ENCODE measurements at places on chromosomes 13 and 19. TPM values are rescaled to one million over a fixed set of nuclear protein-coding genes. Genes with fewer than 3 reads are reported as not detected.

DNA sequence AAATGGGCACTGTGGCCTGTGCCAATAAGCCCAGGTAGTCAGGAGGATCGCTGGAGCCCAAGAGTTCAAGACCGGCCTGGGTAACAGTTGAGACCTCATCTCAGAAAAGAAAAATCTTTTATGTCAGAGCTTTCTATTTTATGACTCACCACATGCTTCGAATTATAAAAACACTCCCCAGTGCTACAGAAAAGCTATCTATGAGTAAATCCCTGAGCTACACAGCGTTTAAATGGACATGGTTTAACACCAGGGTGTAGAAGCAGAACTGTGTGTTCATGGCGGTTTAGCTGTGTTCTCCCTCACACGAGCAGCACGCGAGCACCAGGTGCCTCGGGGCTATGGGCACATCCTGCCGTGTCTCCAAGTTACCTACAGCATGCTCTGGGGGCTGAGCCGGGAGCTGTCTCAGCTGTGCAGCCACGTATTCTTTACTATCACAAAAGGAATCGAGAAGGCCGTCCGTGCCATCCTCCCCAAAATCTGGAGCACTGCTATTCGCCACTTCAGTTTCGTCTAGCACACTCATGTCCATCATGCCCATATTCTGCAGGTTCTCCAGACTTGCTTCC is 6.7 kb downstream of the SAFB2 start:
- DNase-seq: no peak
- H3K36me3 ChIP-seq: peaks cover 90% of the 10 kb centered on the region
- H3K27ac ChIP-seq: no peak overlapping the region
- H3K4me1 ChIP-seq: peaks cover 14% of the 10 kb centered on the region
- no peak overlapping the region for H3K4me3 ChIP-seq

DNA sequence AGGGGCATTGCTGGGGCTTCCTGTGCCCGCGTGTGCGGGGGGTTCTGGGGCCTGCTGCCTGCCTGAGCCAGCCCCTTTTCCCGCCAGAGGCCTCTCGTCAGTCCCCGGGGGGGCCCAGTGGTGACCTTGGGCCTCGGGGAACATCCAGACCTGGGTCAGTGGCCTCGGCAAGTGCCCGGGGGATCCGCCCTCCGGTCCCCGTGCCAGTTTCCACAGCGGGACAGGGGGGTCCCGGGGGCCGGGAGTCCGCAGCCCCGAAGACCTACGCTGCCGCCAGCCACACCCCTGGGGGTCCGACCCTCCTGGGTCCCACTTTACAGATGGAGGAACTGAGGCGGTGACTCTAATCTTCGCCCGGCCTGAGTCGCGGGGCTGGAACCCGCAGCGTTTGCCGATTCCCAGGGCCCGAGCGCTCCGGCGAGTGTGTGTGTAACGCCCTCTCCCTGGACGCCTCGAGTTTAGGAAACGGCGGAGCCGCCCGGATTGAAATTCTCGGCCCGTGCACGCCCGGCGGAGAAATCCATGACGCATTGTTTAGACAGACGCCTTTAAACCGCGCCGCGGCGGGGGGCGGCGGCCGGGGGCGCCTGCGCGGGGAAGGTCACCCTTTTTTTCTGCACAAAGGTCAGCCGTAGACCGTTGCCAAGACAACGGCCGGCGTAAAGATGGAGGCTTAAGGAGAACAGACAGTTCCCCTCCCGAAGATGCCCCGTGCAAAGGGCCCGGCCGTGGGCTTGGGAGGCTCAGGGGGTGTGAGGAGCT is 39.3 kb downstream of the EFNA2 start:
- H3K36me3 ChIP-seq: no peaks in the 10 kb centered on the region
- H3K27ac ChIP-seq: no peak overlapping the region
- no peak overlapping the region for H3K4me3 ChIP-seq

DNA sequence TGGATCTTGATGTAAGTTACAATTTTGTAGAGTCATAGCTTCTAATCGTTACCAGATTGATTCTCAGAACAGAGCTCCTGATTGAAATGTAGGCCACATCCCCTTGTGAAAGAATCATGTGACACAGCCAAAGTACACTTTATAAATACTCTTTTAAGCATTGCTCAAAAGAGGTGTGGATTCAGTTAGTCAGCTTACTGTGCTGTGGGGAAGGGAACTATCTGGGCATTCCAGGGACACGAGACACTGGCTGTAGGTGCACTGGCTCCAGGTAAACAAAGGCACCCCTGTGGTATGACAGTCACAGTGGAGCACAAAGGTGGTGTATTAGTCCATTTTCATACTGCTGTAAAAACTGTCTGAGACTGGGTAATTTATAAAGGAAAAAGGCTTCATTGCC is 222.8 kb downstream of the LIG4 start:
- H3K4me1 ChIP-seq: no peaks in the 10 kb centered on the region
- H3K4me3 ChIP-seq: no peak overlapping the region
- no peaks in the 10 kb centered on the region for H3K36me3 ChIP-seq

DNA sequence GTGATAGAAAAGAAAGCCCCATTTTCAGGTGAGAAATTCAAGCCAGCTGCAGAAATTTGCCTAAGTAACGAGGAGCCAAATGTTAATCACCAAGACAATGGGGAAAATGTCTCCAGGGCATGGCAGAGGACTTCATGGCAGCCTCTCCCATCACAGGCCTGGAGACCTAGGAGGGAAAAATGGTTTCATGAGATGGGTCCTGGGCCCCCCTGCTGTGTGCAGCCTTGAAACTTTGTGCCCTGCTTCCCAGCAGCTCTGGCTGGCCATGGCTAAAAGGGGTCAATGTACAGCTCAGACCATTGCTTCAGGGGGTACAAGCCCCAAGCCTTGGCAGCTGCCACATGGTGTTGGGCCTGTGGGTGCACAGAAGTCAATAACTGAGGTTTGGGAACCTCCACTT is 9.9 kb downstream of the N4BP2L1 start:
- no peak for DNase-seq
- no peak overlapping the region for H3K4me3 ChIP-seq
- H3K4me1 ChIP-seq: peaks cover 2% of the 10 kb centered on the region
- H3K36me3 ChIP-seq: peaks cover 61% of the 10 kb centered on the region
- no peak overlapping the region for H3K27ac ChIP-seq
- H3K27me3 ChIP-seq: no peaks in the 10 kb centered on the region

DNA sequence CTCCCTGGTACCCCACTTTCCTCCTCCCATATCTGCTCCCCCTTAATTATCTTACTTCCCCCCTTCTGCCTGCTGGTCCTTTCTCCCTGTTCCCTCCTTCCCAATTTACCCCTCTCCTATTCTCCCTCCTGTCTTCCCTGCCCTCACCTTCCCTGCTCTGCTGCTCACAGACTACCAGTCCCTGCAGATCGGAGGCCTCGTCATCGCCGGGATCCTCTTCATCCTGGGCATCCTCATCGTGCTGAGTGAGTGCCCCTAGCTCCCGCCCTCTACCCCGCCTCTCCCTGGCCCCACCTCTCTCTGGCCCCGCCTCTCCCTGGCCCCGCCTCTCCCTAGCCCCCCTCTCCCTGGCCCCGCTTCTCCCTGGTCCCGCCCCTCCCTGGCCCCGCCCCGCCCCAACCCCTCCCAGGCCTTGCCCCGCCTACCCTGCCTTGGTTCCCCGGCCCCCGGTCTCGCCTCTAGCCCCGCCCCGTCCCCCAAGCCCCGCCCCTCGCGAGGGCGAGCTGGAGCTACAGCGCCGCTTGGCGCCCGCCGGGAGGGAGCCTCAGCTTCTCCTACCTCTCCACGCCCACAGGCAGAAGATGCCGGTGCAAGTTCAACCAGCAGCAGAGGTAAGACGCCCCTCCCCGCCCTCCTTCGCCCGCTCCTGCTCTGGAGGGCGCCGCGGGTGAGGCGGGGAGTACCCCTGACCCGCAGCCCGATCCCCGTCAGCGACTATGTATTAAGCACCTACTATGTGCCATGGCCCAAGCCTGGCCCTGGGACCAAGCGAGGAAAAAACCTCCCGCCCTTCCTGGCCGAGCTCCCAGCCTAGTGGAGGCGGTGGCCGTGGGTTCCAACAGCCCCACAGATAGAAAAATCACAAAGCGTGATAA is 1.9 kb upstream of the FXYD7 start:
- H3K36me3 ChIP-seq: no peaks in the 10 kb centered on the region
- peak overlapping the region; percentile 59 for H3K27ac ChIP-seq
- peak; percentile 88 for DNase-seq
- peaks cover 21% of the 10 kb centered on the region for H3K4me1 ChIP-seq

The EGLN2 gene
- total RNA-seq: 104 TPM

The SELENOV gene
- total RNA-seq: not detected

DNA sequence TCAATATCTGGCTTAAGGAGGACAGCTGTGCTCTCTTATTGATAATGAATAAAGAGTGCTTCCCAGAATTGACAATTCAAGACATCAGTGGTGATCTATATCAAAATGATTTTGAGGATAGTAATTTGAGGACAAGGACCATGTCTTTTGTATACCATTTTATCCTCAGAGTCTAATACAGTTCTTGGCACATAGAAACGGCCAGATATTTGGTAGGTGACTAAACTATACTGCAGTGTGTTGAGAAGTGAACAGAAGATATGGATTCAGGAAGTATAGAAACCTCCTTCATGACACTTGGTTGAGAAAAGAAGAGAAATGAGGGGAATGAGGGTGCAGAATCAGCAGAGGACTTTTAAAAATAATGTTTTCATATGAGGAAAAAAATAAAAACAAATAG is 16.1 kb upstream of the LMO7 start:
- peaks cover 4% of the 10 kb centered on the region for H3K4me1 ChIP-seq
- H3K27me3 ChIP-seq: no peaks in the 10 kb centered on the region

The SMIM44 gene
- total RNA-seq: not detected

The LILRA6 gene
- not detected for total RNA-seq

- no peaks in the 10 kb centered on the region for H3K27me3 ChIP-seq
- no peak overlapping the region for H3K4me3 ChIP-seq
- H3K27ac ChIP-seq: no peak overlapping the region
- peaks cover 15% of the 10 kb centered on the region for H3K36me3 ChIP-seq
Observed at GRCh38 chr19:3768015-3768747, 3.8 kb downstream of the RAX2 start.

DNA sequence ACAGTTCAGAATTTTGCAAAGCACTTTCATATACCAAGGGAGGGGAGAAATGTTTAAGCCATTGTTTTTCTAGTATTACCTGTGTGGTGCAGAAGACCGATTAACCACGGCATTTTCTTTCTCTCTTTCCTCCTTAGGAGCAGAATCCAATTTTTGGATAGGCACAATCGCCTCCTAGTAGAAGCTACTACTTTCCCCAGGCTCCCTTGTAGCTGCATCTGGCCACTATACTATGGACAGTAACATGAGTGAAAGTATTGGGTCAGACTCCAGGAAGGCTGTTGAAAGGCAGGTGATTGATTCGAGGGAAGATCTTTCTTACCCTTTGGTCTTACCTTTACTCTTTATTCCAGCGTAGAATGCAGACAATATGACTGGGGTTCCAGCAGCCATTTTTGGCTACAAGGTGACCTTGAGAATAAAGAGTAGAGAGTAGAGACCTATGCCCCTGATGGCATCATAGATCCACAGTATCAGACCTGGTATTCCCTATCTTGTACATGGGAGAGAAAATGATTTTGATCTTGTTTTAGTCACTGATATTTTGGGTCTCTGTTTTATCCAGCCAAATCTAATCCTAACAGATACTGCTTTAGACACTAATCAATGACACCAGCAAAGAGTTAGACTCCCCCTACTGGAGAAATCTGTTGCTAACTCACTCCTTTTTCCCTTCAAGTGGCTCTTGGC is 77.0 kb downstream of the LRRC63 start:
- no peaks in the 10 kb centered on the region for H3K36me3 ChIP-seq
- no peak overlapping the region for H3K4me3 ChIP-seq
- H3K4me1 ChIP-seq: peaks cover 23% of the 10 kb centered on the region
- no peak for DNase-seq
- H3K27me3 ChIP-seq: no peaks in the 10 kb centered on the region

- peak; percentile 24 for DNase-seq
- peak within 1 kb of the TSS; percentile 82 for H3K4me3 ChIP-seq
- H3K36me3 ChIP-seq: no peaks in the 10 kb centered on the region
- no peaks in the 10 kb centered on the region for H3K27me3 ChIP-seq
- peaks cover 40% of the 10 kb centered on the region for H3K4me1 ChIP-seq
- H3K27ac ChIP-seq: peak within 1 kb of the TSS; percentile 78
Observed at GRCh38 chr13:108269601-108270328, at the start of gene TNFSF13B. TNFSF13B (plus strand) TSS chr13:108269718; CDS start chr13:108269896, 178 bp downstream.

- H3K4me3 ChIP-seq: peak overlapping the region; percentile 78
- H3K4me1 ChIP-seq: peaks cover 11% of the 10 kb centered on the region
- H3K36me3 ChIP-seq: peaks cover 5% of the 10 kb centered on the region
- H3K27me3 ChIP-seq: peaks cover 60% of the 10 kb centered on the region
- no peak overlapping the region for H3K27ac ChIP-seq
- no peak for DNase-seq
Observed at GRCh38 chr19:31348481-31349159, 616 bp downstream of the TSHZ3 start.

GRCh38 chr13:61255040-61255796 is 160.4 kb downstream of the PCDH20 start:
- no peak for DNase-seq
- no peaks in the 10 kb centered on the region for H3K4me1 ChIP-seq
- H3K27ac ChIP-seq: no peak overlapping the region
- no peak overlapping the region for H3K4me3 ChIP-seq
- H3K36me3 ChIP-seq: no peaks in the 10 kb centered on the region
- no peaks in the 10 kb centered on the region for H3K27me3 ChIP-seq

- DNase-seq: no peak
- no peak overlapping the region for H3K4me3 ChIP-seq
- no peaks in the 10 kb centered on the region for H3K27me3 ChIP-seq
Observed at GRCh38 chr13:78323848-78324247, 279.5 kb downstream of the POU4F1 start.

The RNF113B gene
- not detected for total RNA-seq

GRCh38 chr13:94351292-94351990 is 128.0 kb downstream of the DCT start:
- H3K4me1 ChIP-seq: peaks cover 19% of the 10 kb centered on the region
- H3K27ac ChIP-seq: peak overlapping the region; percentile 8
- H3K4me3 ChIP-seq: no peak overlapping the region
